ENCODE measurements at places on chromosomes 5 and 9. TPM values are rescaled to one million over a fixed set of nuclear protein-coding genes. Genes with fewer than 3 reads are reported as not detected.

The FOXD4L5 gene
- under 0.01 TPM for total RNA-seq

The ASPN gene
- 10.4 TPM for total RNA-seq

The GFI1B gene
- total RNA-seq = not detected

The DENND1A gene
- total RNA-seq = 8.2 TPM

The CFAP90 gene
- not detected for total RNA-seq

The ZNF189 gene
- total RNA-seq = 21.8 TPM

The CTSV gene
- total RNA-seq = under 0.01 TPM

The SLC36A3 gene
- total RNA-seq = not detected

The FUBP3 gene
- total RNA-seq = 36.2 TPM

The SNAPC4 gene
- total RNA-seq = 3.8 TPM

The WWC1 gene
- 4.9 TPM for total RNA-seq

The STPG3 gene
- total RNA-seq = not detected

Data from fibroblast of lung (primary cell).